Sciatic nerve (tissue), 2 donors: ENCODE measurements at places on chromosomes 1 and 21.
A peak's percentile ranks its signal among the peaks of the same experiment; 100 is the strongest.

DNA sequence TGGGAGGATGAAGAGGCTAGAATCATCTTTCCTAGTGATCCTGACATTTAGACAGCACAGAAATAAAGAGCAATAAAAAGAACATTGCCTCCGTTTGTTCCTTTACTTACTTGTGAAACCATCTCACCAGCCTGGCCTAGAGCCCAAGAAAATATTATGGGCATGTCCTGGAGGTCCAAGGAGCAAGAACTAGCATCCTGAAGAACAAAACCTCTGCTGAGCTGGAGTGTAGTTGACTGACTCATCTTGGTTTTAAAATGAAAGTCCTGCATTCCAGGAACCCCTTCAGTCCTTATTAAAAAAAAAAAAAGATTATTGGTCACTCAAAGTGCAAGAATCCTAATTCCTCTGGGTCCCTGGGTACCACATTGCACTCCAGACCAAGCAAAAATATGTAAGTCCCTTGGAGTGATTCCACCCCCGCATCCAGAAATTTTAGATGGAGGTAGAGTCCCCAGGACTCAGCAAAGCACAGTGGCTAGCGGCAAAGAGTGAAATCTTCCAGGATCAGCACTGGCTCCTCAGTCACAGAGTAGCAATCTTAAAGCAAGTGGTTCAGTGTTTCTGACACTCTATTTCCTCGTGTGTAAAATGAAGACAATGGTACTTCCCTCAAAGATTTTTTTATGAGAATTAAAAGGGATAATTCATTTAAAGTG is 7.0 kb downstream of the SMCP start:
- DNase-seq = no peak

- no peak for DNase-seq
These were observed 124.3 kb upstream of the GADD45A start for GRCh38 chr1:67560580-67561255.

GRCh38 chr1:116151739-116152576 is 40.8 kb downstream of the MAB21L3 start:
- DNase-seq = peak; percentile 80

DNA sequence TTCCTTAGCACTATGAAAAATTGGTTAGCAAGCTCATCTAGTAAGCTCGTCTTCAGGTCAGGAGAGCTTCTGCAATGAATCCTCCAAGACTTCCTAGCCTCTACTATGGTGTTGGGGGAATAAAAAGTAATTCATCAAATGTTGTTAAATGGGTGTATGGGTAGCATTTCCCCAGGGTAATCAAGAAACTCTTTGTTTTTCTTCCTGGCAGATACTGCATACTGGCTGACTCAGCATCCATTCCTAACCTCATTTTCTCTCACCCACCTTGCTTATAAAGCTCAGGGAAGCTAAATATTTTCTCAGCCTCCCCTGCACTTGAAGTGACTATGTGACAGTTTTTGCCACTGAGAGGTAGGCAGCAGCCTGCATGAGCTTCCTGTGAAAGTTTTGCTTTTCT is 83.4 kb downstream of the MAB21L3 start:
- no peak for DNase-seq

GRCh38 chr1:152565535-152566215 is 905 bp downstream of the LCE3E start:
- DNase-seq = no peak

DNA sequence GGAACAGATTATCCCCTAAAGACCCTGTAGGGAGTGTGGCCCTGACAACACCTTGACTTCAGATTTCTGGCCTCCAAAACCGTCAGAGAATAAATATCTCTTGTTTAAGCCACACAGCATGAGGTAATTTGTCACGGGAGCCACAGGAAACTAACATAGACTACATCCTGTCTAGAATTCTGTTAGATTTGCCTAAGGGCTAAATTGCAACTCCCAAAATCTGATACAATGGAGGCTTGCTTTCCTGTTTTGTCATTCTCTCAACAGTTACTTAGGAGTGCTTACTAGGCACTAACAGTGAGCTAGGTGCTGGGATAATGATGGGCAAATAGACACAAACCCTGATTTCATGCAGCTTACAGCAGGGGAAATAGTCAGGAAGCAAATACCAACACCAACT is 141.6 kb downstream of the MIS18A start:
- no peak for DNase-seq

DNA sequence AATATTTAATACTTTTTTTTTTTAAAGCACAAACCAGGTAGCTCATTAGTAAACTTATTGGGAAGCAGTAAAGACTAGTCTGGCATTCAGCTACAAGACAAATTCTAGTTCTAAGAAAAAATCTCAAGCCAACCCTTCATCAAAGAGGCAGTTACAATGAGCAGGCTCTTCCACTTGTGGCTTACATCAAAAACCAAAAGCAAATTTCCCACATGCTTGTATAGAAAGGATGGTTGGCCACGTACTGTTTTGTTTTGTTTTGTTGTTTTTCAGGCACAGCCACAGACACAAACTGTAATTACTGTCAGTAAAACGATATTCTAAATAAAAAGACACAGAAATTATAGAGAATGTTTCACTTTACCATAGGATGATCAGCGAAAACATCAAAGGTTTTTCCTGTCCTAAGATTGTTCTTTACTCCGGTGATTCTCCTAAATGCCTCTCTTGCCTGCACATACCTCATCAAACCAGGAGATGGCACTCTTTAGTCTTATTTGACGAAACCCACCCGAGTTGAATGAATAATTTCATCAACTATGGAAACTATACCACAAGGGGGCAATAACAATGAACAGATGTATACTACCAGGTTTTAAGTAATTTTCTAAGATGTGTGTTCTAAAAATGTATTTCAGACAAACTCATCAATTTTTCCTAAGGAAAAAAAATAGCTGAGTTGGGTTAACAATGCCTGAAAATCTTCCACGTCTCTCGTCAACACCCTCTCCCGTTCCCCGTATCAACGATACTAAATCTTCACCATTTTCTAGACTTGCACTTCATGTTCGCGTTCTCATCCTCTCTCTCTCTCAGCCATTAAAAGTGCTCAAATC is 26.9 kb downstream of the RPL5 start:
- no peak for DNase-seq

DNA sequence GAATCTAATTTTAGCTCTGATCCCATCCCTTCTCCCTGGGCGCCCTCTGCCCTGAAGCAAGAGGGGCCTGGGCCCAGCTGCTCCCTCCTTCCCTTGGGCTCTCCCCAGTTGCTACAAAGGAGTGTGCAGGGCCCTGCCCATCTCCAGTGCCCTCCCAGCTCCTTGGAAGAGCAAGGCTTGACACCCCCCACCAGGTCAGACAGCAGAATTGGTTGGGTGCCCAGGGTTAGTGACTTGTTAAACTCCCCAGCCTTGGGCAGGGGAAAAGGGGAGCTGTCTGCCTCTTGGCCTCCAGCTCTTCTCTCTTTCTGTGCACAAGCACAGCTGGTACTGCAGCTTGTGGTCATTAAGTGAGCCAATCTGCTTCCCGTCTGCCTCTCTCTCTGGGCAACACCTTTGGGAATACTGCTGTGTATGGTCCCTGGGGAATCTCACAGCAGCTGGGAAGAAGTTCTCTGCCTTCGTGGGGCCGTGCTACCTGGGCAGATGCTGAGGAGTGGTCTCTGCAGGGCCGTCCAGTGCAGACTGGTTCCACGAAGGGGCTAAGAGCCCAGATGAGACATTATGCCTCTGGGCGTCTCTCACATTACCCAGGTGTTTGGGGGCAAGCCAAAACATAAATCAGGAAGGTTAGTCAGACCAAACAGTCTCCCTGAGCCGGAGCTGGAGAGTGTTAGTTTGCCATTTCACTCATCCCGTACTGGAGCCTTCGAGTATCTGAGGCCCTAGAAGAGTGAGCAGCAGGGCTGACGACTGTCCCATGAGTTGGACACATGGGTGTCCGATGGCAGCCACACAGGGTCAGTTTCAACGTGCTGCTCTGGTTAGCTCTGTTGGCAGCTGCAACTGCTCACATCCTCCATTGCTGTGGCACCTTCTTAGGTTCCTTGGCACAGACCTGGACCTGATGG is 37.3 kb downstream of the TMEM53 start:
- no peak for DNase-seq

DNA sequence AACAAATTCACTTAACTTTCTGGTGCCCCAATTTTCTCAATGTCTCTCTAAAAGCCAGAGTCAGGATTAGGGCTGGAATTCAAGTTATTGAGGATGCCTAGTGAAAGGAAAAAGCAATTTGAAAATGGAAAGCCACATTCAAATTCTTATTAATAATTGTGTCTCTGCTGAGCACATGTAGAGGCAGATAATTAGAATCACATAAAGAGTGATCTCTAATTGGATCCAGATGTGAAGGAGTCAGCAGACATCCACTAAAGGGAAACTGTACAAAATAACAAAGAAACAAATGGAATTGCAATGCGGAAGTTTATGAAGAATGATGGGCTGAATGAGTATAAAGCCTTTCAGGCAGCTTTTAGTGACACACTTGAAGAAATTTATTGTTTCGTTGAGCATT is 482.6 kb downstream of the TTLL7 start:
- DNase-seq = no peak

GRCh38 chr1:223443397-223443796 is 50.2 kb downstream of the CCDC185 start:
- DNase-seq = no peak
